ENCODE measurements at places on chromosomes 3 and 15.

DNA sequence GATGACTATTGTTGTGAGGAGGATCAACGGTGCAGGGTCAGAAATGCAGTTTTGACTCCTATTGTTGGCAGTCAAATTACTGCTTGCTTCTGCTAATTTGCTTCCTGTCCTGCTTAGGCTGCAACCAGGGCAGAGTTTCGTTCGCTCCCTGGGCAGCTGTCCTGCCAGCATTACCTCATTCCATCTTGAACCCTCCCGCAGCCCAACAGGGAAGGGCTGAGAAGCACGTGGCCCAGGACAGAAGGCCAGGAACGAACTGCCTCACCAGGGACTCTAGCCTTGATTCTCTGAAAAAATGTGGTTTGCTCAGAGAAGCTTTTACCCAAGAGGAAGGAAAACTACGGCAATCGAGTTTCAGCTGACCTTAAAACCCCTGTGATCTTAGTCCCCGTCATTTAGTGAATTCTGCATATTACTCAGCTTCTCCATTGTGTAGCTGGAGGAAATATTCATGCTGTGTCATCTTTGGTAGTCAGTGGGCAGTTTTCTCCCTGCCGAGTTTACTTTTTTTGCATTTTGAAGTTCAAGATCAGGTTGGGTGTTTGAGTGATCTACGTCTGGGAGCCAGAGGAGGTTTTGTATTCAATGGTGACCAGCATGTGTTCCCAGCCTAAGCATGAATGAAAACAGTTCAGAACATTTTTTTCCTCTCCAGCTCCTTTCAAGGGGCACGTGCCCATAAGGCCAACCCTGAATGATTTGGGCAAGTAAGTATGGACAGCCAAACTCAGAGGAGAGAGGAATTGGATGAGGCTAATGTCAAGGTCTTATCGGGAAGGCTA, 23.0 kb downstream of the TLNRD1 start:
- DNase-seq, result no peak

DNA sequence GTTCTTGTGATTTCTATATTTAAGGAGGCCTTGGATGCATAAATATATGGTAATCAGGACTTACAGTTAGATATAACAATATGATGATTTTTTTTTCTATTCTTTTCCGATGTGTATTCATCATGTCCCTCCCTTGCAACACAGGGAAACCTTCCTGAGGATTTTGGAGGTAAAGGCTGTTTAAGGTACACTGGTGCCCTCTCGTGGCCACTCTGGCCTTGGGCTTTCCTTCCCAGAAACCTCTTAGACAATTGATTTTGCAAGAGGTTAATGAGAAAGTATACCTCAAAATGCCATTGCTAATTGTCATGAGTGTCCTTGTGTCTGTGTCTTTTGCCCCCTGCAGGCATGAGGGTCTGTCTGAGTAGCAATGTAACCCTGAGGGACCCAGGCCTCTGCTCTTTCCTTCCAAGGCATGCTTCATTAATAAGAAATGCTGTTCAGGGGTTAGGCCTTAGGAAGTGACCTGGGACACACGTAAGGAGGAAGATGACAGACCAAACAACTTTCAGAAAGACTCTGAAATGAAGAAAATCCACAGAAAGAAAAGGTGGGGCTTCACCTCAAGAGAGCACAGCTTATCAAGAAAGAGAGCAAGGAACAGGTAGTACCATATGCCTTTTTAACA, 70.3 kb upstream of the PPP2R3A start:
- DNase-seq, result no peak

DNA sequence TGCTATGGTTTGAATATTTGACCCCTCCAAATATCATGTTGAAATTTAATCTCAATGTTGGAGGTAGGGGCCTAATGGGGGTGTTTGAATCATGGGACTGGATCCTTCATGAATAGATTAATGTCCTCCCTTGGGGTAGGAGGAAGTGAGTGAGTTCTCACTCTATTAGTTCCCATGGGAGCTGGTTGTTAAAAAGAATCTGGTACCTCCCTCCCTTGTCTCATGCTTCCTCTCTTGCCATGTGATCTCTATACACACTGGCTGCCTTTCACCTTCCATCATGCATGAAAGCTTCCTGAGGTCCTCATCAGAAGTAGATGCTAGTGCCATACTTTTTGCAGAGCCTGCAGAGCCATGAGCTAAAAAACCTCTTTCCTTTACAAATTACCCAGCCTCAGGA, 177.7 kb upstream of the MCTP2 start:
- no peak for DNase-seq

DNA sequence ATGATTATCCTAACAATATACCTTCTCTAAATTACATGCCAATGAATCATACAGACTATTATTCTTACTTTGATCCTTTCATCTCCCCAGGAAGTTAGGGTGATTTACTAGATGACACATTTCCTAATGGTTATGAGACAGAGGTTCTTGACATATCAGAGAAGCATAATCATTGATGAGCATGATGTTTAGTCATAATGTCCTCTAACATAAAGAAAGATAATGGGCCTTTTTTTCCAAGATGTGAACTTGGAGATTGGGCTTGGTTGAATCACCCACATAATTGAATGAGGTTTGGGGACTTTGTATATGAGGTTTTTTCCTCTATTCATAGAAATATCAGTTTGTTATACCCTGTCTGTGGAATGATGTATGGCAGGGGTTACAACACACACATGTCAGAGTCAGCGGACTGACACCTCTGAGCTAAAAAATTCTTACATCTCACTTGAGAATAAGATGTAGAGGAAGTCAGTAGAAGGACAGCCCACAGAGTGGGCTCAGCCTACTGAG, 69.7 kb upstream of the DCBLD2 start:
- DNase-seq, result no peak

- DNase-seq, result no peak
Measured at GRCh38 chr3:185207481-185207880, 46.4 kb downstream of the EHHADH start.
